ENCODE measurements at places on chromosomes 11 and 22.

DNA sequence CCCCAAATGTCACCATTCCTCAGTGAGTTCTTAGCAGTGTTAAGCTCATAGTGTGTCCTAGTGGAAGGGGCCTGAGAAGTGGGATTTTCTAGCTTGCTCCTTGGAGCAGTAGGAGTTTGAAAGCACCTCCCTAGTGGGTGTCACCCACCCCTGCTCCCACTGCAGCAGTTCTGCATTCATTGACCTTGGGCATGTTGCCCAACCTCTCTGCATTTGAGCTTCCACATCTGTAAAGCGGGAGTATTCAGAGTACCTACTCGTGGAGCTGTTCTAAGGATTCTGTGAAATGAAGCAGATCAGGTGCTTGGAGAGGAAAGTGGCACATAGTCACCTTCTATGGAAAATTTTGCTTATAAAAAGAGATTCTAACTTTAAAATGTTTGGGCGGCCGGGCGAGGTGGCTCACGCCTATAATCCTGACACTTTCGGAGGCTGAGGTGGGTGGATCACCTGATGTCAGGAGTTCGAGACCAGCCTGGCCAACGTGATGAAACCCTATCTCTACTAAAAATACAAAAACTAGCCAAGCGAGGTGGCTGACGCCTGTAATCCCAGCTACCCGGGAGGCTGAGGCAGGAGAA is 16.9 kb downstream of the LMO2 start:
- DNase-seq: no peak

GRCh38 chr22:27879923-27880322 is 39.1 kb downstream of the PITPNB start:
- no peak for DNase-seq

- no peak for DNase-seq
Measured at GRCh38 chr11:34268906-34269430, 88.8 kb downstream of the ABTB2 start.

DNA sequence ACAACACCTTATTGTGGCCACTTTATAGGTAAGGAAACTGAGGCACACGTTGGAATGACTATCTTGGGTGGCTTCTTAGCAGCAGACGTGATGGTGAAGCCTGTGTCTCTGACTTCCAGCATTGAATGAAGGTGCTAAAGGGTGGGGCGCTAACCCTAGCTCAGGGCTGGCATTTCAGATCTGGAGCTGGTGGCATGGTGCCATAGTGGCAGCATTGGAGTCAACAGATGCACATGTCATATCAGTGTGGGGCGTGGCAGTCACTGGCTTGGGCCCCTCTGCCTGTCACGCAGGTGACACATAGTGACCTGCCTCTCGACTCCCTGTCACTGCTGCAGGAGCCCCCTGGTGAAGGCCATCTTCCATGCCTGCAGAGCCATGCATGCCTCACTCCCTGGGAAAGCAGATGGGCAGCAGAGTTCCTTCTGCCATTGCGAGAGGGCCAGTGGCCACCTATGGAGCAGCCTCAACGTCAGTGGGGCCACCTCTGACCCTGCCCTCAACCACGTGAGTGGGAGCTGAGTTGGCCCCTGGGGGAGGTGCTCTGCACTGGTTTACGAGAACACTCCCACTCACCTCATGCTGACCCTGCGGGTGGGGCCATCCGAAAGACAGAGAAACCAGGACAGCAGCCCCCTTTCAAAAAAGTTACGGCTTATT is 14.8 kb downstream of the SHISA8 start:
- no peak for DNase-seq

GRCh38 chr22:20582171-20582511 is 74.7 kb downstream of the MED15 start:
- DNase-seq: no peak
